MCF 10A (cell line): ENCODE measurements at places on chromosomes 2 and 18. TPM values are rescaled to one million over a fixed set of nuclear protein-coding genes. Genes with fewer than 3 reads are reported as not detected.

DNA sequence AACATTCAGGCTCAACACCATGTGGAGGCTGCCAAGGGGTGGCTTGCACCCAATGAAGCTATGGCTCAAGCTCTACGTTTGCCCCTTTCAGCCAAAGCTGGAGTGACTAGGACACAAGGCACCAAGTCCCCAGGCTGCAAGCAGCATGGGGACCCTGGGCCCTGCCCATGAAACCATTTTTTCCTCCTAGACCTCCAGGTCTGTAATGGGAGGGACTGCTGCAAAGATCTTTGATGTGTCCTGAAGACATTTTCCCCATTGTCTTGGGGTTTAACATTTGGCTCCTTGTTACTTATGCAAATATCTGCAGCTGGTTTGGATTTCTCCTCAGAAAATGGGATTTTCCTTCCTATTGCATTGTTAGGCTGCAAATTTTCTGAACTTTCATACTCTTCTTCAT lies 51.0 kb downstream of the PDE1A start:
- DNase-seq: no peak

Gene SERPINB12
- total RNA-seq: not detected in 2 replicates

DNA sequence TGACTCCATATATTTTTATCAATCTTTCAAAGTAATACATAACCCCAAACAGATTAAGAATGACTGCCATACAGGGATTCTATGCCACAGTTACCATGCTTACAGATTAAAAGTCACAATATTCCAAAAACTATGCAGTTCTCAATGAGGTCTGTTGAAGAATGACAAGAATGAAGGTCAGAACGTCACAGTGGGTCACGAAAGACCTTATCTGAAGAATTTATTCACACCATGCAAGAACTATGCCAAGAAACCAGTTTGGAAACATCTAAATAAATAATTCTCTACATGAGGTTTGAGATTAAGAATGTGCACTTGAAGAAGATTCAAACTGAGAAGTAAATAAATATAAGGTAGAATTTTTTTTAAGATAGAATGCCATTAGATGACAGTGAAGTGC lies 253.3 kb downstream of the EXOC6B start:
- DNase-seq: no peak

Gene TLX2
- total RNA-seq: not detected in 2 replicates

Gene LYPD6B
- 0.37 TPM in 2 replicates for total RNA-seq

Gene PNO1
- 27.9 and 35.0 TPM in 2 replicates for total RNA-seq
